ENCODE measurements at places on chromosomes 12 and 14.

DNA sequence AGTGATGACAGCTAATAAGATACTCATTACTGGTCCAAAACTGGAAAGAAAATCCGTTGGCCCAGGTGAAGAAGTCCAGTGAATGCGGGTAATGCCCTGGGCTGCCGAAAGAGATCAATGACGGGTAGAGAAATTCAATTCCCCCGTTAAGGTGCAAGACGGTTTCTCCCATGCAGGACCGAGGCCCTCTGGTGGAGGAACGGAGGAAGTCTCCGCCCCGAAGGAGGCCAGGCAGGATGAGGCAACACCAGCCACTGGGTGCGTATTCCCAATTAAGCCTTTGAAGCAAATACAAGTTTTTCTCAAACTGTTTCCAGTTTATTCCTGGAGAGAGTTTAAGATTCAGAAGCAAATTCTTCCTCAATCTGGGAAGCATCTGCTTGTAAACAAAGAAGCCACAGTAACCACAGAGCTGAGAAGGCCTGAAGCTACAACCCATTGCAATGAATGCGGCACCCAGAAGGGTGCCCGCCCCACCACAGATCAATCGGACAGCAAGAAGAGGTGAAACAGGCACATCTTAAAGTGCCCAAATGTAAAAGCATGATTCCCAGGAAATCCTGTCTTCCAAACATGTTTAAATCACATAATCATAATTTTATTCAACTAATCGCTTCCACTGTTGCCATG, 118.5 kb downstream of the TTC7B start:
- peak; percentile 57 for DNase-seq

- no peak for DNase-seq
These were observed 593 bp upstream of the PA2G4 start for GRCh38 chr12:56103823-56104108.

GRCh38 chr12:113873740-113874139, 92.4 kb downstream of the RBM19 start:
- no peak for DNase-seq

DNA sequence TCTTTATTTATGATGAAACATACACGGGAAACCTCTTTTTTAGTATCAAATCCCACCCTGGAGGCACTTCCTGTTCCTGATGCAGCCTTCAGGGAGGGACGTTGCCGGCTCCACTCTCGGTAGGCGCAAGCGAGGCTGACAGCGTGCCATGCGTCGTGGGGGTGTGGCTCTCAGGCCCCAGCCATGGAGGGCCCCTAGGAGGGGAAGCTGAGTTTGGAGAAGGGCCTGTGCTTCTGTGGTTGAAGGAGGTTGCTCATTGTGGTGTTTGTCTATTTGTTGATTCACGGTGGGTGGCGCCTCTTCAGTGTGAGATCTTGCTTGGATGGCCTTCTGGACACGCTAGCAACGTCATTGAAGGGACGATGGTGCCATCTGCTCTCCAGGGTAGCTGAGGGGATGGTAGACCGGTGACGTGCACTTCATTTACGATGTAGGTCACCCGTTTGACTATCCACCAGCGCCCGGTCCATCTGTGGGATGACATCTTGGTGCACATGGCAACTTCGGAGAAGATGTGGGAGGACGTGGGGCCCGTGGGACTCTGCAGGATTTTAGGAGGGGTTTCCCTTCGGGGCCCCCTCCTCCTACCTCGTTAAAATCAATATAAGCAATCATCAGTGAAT, 126.3 kb upstream of the RTL1 start:
- DNase-seq = no peak

- no peak for DNase-seq
These were observed 85.5 kb downstream of the ADGRD1 start for GRCh38 chr12:131038961-131039950.

DNA sequence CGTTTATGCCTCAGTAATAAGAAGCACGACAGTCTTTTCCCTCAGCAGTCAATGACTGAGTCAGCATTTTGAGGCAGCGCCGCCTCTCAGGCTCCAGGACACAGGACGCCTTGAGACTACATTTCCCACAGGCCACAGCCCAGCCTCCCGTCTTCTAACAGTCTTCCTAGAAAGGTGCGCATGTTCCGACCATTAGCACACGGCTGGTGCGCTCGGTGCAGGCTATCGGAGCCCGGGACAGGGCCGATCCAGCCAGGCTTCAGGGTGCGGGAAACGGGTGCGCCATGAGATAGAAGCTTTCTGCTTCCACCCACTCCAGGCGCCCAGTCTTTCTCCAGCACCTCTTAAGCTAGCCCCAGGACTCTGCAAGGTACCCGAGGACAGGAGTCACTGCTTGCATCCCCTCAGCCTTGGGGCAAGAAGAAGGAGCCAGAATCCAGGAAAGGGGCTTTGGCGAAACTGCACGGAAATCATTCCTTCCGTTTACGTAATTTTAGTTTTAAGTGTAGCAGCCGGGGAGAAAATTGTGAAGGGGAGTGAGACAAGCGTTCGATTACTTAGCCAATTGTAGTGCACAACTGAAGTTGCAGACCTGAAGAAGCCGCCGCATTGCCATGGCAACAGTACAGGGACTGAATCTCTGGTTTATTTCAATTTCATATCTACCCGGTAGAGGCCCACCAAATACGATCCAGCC, 54.0 kb downstream of the ZNF641 start:
- DNase-seq = no peak

DNA sequence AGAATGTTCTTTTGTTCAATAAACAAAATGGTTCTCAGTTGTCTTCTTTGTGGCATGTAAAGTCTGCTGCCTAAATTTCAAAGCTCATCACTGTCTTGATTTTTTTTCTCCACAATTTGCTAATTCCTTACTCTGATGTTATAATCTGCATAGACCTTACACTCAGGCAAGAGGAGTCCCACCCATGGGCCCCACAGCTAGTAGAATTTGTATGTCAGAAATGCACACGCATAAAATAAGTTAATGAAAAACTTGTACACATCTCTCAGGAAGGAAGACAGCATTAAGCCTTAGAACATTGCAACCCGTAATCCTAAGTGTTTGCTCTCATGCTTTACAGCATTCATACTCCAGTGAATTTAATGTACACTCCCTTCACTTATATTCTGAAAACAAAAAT, 280.8 kb downstream of the ATXN7L3B start:
- DNase-seq = no peak

DNA sequence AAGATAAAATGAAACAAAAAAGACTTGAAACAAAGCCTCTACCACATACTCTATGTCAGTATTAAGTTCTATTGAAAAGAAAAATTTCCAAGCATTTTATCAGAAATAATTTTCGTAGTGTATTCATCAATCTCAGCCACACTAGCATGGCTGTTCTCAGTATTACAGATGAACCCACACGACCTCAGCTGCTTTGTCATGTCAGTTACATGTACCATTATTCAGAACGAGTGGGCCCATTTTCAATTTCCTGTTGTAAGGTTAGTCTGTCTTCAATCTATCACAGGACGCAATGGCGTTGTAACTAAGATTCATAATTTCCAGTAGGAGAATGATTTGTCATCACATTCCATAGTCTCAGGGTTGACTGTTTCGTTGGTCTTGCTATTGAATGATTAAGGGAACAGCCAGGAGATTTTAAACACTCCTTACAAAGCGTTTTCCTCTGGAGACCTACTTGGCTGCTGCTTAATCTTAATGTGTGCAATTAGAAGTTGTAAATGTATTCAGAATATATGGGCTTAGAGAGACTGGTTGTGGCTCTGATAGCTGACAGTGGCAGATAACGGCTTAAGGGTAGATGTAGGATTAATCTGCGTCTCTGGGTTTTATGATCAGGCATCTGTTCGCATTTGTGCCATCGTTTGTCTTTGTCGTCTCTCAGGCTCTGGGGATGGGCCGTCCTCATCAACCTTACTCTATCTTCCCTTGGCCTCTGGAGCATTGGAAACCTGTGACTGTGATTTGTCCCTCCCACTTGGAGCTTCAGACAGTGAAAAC, 65.4 kb downstream of the GLT1D1 start:
- DNase-seq = no peak

GRCh38 chr12:76757694-76758093, 6.2 kb upstream of the ZDHHC17 start:
- DNase-seq = no peak

DNA sequence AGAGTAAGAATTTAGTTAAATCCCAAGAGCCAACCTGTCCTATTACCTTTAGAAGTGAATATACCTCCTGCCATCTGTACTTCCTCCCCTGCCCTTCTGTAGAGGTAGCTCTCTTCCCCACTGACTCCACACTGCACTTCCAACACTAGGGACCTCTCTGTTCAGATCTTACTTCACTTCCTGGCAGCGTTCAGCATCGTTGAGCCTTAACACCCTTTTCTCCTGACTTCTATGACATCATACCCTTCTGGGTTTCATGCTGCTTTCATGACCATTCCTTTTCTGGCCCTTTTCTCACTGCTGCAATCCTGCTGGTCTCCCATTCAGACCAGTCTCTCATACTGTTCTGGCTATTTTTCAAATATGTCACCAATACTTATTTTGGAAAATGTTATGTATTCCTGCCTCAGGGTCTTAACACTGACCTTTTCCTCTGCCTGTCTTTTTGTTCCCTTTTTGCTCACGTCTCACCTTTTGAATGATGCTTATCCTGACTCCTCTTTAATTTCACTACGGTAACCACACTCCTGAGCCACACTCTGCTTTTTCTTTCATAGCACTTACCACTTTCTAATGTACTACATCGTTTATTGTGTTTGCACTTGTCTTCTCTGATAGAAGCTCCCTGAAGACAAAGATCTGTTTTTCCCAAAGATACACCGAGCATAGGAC, 67.6 kb downstream of the PLEKHA5 start:
- no peak for DNase-seq

DNA sequence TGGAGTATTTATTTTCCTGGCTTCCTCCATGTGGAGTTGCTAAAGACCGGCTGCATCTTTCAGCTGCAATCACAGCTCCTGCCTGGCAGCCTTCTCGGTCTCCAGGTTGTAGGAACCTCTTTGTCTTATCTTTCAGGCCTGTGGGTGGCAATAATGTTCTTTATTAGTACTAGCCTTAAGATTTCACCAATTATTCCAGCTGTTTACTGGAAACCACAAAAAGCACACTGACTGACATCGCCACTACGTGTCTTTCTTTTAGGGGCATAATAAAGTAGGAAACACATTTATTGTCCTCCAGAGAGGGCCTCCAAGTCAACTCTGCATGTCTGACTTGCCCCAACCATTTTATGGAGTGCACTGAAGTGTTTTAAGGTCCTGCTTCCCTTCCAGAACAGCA, 1116.5 kb upstream of the TMEM132C start:
- no peak for DNase-seq

DNA sequence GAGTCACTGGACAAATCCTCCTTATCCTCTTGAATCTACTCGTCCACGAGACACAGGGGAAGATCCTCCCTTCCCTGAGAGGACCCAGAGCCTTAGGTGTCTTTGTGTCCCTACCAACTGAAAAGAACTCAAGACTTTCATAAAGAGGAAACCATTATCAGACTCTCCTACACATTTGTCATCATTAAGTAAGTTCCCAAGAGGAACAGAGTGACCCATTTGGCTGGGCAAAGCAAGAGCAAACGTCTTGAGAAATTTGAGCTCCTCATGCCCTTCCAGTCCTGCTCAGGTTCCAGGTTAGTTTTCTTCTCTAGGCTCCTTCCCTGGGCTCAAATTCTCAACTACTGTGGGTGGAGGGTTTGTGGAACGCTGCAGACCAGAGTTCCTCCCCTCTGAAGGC, 5.7 kb downstream of the MLF2 start:
- DNase-seq = no peak

- no peak for DNase-seq
These were observed 260.3 kb downstream of the VRK1 start for GRCh38 chr14:97057238-97058073.

DNA sequence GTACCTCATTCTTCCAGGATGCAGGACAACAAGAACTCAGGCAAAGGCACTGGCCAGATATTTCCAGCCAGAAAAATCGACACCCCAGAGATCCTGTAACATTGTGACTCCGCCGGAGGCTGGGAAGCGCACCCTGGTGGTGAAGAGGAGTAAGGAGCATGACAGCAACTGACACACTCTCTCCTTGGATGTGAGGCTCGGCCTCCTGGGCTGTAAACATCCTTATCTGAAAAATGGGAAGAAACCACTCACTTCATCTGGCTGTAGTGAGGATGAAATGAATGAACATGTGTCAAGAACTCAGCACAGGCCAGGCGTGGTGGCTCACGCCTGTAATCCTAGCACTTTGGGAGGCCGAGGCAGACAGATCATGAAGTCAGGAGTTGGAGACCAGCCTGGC, 27.5 kb downstream of the TCHP start:
- DNase-seq = no peak
